ENCODE measurements at places on chromosomes 1 and 21.

DNA sequence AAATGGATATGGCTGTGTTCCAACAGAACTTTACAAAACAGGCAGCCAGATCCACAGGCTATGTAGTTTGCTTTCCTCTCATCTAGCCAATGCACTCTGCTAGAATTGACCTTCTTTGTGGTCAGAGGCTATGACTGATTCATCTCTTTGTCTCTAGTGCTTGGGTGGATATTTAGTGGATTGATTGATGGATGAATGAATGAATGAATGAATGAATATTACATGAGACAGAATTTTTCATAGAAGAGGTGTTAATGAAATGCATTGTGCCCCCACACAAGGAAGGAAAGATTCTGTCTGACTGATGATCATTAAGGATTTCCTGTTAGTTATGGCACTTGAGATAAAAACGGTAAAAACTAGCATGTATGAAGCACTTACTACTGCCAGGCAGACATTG lies 50.5 kb upstream of the ZYG11A start:
- no peak for DNase-seq

- no peak for DNase-seq
These were observed 109.7 kb downstream of the TSEN15 start for GRCh38 chr1:184161071-184161698.

GRCh38 chr1:155900161-155900560 lies 11.0 kb downstream of the RIT1 start:
- DNase-seq: no peak

GRCh38 chr1:81155131-81155530 lies 645.6 kb upstream of the ADGRL2 start:
- DNase-seq: no peak

- peak; percentile 19 for DNase-seq
These were observed 13.6 kb downstream of the ACTL8 start for GRCh38 chr1:17768651-17769241.

- DNase-seq: no peak
These were observed 76.9 kb upstream of the HAO2 start for GRCh38 chr1:119291611-119292206.

DNA sequence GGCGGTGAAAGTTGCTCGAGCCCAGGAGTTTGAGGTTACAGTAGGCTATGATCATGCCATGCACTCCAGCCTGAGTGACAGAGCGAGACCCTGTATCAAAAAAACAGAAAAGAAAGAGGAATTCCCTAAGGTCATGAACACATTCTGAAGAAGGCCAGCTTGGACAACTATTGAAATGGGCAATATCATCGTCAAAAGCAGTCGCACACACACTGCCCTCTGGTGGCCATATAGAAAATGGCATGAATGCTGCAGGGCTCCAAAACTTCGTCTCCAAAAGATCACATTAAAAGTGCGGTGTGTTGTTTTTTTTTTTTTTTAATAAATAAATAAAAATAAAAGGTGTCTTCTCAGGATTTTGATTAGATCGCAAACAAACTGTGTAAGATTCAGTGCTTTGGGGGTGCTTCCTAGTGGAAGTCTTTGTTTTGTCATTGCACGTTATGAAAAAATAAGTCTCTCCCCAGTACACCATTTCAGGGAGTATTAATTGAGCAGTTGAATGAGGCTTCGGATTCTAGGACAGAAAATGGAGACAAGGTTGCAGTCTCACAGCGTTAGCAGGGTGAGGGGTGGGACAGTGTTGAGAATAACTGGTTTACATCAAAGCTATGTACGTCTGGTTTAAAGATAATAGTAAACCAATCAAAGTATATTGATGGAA lies 87.5 kb upstream of the FMN2 start:
- no peak for DNase-seq

GRCh38 chr1:32127409-32128198 lies 19.7 kb downstream of the KPNA6 start:
- DNase-seq: no peak

GRCh38 chr1:83500987-83501591 lies 497.8 kb downstream of the TTLL7 start:
- DNase-seq: no peak

GRCh38 chr1:233704898-233705723 lies 91.2 kb downstream of the KCNK1 start:
- DNase-seq: no peak

DNA sequence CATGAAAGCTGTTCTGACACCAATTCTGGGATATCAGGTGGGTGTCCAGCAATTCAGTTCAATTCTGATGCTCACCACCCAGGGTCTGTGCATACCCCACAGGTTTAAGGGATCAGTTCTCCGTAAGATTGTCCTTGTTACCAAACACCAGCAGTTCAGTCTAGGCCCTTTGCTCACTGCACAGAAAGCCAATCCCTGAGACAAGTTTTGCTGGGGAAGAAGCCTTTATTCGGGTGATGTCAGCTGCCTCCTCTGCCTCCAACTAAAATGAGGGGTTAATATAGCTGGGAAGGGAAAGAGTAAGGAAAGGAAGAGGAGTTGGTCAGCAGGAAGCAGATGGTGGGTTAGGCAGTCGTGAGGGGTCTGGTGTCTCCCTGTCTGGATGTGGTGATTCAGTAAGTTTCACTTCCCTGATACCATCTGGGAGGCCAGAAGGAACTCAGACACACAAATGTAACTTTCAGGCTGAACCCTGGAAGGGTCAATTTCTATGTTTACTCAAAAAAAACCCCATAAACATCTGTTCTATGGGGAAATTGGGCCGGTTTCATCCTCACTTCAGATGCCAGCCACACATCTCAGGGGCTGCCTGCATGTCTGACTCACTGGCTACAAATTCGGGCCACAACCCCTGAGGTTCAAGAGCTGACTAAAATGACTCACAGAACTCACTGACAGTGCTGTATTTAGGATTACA lies 83.3 kb upstream of the PGBD5 start:
- peak; percentile 39 for DNase-seq

GRCh38 chr1:66705110-66705509 lies 47.1 kb upstream of the DYNLT5 start:
- DNase-seq: peak; percentile 25

GRCh38 chr1:68230484-68230802 lies 1.9 kb downstream of the WLS start:
- no peak for DNase-seq

DNA sequence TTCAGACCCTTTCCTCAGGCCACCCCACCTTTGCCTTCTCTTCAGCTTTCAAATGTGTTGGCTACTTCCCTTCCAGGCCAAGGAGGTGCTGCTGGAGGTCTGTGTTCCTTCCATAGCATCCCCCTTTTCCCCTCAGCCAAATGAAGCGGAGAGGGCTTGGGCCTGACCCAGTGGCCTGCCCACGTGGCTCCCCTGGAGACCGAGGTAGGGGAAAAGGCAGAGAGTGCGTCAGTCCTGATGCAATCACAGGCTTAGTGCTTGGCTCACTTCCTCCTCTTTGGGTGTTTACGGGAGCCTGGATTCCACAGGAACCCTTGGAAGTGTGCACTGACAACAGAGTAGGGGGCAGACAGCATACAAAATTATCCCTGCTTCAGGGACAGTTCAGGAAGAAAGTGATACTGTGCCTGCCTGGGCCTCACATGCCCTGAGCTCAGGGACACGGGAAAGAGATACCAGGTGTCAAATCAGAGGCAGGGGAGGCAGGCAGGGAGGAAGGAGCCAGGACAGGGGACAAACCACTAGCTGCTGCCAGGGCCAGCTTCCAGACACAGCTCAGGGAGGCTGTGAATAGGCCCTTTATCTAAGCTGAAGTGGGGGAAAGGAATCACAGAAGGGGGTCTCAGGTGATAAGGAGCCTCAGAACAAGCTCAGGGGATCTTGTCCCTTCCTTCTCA lies 16.6 kb upstream of the PTP4A2 start:
- DNase-seq: peak; percentile 94

DNA sequence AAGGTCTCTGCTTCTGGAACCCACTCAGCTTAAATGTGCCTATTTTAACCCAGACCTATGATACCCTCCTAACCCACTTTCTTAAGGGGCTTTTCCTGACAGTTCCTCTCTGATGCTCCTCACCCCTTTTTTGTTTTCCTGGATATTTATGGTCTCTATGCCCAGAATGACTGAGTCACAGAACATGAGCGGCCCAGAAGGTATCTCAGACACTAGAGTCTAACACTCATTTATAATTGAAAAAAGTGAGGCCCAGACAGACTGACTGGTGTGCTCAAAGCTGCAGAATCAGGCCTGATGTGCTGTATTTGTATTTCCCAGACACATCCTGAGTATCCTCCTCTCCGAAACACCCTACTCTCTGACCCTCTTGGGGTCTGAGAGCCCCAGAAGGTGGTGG lies 44.0 kb downstream of the LRRC71 start:
- DNase-seq: no peak

- DNase-seq: no peak
These were observed 6.5 kb downstream of the TTLL10 start for GRCh38 chr1:1179983-1180861.

DNA sequence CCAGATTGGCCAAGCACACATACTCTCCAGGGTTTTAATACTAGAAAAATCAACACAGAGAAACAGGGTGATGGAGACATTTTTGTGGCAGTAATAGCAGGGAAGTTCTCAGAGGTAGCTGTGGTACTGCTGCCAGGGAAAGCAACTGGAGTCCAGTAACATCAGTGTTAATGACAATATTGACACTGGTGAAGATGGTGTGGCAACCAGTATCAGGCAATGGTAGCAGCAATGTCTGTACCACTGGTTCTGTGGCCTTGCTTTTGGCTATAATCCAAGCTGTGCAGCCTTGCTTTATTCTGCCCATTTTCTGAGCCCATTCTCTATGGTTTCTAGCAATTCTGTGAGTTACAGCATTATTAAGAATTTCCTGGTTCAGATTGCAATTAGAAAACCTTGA lies 1.6 kb upstream of the SNX7 start:
- no peak for DNase-seq

GRCh38 chr1:227102056-227102455 lies 162.0 kb downstream of the COQ8A start:
- DNase-seq: no peak

DNA sequence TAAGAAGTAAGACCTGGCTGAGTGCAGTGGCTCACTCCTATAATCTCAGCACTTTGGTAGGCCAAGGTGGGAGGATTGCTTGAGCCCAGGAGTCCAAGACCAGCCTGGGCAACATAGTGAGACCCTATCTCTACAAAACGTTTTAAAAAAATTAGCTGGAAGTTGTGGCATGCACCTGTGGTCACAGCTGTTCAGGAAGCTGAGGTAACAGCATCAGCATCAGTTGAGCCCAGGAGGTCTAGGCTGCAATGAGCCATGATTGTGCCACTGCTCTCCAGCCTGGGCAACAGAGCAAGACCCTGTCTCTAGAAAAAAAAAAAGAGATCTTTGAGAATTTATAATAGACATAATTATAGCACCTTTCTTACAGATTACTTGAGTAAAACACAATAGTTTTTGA lies 36.0 kb downstream of the AGL start:
- no peak for DNase-seq

DNA sequence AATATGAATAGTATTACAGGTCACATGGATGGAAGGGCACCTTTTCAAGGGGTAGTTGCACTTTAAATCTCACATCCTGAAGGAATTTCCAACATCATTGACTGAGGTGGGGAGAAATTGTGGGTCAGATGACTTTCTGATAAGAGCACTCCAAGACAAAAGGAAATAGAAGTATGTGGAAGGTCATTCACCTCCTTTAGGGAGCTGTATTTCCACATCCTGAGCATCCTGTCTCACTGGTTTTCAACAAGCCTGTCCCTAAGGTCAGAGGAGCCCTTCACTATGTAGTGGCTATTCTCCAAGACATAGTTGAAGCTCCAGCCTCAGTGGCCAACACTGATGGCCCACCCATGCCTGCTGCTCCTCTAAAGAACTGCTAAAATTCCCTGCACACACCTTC lies 76.5 kb downstream of the ATP1A1 start:
- no peak for DNase-seq

DNA sequence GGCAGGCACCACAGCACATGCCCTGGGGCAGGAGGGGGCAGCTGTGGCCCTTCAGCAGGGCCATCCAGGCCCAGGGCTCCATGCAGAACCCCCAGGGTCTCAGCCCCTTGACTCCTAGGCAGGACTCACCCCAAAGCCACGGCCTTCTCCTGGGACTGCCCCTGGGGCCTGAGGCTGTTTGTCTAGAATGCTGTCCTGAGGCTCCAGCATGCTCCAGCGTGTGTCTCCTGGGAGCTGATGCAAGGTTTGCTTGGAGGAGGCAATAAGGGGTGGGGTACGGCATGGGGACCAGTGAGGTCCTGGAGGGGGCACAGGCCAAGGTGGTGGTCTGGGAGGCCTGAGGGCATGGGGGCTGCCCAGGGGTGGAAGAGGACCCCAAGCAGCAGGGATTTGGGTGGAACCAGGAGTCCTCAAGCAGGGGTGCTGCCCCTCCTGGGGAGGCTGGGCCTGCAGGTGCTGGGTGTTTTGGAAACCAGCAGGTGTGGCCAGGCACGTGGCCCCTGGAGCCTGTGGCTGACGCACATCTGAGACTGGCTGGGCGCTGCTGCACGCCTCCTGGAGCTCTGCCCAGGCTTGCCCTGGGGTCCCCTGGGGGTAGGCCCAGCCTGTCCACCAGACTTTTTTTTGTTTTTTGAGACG lies 7.8 kb upstream of the CALML6 start:
- DNase-seq: no peak

DNA sequence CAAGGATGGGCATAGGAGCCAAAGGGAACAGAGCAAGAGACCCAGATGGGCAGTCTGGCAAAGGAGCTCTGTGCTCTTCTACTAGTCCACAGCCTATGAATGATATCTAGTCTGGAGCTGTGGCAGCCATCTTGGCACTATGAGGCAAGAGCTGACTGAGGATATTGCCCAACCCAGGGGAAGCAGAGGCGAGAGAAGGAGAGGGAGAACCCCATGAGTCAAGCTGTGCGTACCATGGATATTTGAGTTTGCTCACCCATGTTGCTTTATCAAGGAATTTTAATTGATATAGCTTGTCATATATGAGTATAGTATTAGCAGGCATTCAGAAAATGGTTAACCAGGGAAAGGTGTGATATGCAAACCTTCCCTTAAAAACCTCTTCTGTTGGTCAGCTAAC lies 420.9 kb downstream of the PRDM2 start:
- no peak for DNase-seq

GRCh38 chr21:46661211-46661625 lies 25.7 kb downstream of the PRMT2 start:
- DNase-seq: peak; percentile 68

DNA sequence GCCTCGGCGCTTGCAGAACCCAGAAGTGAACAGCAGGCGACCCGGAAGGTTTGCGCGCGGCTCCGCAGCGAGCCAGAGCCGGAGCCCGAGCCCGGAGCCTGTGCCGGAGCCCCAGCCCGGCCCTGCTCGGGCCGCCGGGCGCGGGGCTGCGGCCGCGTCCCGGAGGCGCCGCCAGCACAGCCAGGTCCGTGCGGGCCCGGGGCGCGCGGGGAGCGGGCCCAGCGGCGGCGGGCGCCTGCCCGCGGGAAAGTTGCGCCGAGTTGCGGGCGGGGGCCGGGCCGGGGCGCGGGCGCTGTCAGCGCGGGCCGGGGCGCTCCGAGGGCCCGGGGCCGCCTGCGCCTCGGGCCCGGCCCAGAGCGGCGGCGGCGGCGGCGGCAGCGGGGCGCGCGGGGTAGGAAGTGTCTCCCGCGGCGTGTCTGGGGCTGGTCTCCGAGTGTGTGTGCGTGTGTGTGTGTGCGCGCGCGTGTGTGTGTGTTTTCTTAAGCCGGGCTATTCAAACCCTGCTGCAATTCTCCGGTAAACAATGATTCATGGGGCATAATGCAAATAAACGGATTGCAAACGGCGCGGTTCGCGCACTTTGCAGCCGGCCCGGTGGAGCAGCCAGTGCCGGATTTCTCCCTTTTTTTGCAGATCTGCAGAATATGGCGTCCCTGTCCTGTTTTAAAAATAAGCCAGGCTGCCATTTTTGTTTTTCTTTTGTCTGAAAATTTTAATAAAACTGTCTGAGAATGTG lies at the start of gene ZNF362:
Gene ZNF362, plus strand, starts transcription at position 22 of the 736 bp plus-strand sequence. CDS start 14,083 bp downstream, outside the sequence.
- DNase-seq: peak; percentile 36
